ENCODE measurements at places on chromosomes 2 and 18. TPM values are rescaled to one million over a fixed set of nuclear protein-coding genes. Genes with fewer than 3 reads are reported as not detected.

SOWAHC gene
- total RNA-seq: 3.6 TPM

DNA sequence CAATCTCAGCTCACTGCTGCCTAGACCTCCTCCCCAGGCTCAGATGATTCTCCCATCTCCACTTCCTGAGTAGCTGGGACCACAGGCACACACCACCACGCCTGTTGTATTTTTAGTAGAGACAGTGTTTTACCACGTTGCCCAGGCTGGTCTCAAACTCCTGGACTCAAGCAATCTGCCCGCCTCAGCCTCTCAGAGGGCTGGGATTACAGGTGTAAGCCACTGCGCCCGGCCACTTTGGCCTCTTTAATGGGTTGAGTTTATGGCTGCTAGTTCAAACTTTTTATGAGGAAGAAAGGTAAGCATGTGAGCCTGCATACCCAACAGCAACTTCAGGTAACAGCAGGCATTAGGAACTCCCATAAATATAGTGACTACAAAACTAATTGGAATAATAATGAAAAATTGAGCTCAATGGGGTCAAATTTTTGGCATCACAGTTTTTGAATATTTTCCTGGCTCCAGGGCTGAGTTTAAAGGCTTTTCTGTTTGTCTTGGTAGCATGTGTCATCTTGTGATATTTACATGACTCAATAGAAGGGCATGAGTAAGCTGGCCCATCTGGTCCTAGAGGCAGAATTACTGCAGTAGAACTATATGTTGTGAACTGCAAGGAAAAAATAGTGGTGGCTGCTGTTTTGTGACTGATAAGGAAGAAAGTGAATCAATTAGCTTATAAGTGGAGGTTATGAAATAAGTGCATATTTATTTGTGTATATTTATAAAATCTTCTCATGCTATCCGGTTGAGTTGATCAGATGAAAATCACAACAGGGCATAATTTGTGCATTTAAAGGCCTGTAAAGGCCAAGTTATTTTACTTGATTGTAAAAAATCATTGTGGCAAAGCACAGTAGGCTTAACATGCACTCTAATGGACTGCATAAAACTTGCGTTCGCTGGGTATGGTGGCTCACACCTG, 24.8 kb downstream of the GALM start:
- peak overlapping the region; percentile 69 for H3K27ac ChIP-seq
- H3K4me1 ChIP-seq: peaks cover 12% of the 10 kb centered on the region
- no peaks in the 10 kb centered on the region for H3K27me3 ChIP-seq
- no peak overlapping the region for H3K4me3 ChIP-seq

KCNE4 gene
- total RNA-seq: not detected

DNA sequence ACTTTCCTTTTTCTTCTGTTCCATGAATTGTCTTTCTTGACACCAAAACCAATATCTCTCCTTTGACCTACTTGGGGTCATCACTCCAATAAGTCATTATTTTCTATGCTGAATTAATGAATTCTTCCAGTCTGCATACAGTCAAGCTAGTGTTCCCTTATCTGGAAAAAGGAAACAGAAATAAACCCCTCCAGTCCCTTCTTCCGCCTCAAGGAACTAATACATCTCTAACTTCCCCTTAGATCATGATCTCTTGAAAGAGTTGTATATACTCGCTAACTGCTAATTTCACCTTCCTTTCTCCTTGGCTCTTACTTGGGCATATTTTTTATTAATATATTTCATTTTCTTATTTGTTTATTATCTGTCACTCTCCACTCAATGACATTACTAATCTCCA, 7.3 kb upstream of the ARHGAP15 start:
- no peak overlapping the region for H3K4me3 ChIP-seq
- no peak overlapping the region for H3K27ac ChIP-seq
- no peaks in the 10 kb centered on the region for H3K36me3 ChIP-seq
- DNase-seq: no peak

- no peak overlapping the region for H3K27ac ChIP-seq
- peaks cover 3% of the 10 kb centered on the region for H3K27me3 ChIP-seq
- H3K36me3 ChIP-seq: no peaks in the 10 kb centered on the region
- no peak for DNase-seq
- H3K4me3 ChIP-seq: no peak overlapping the region
These were observed 45.7 kb downstream of the HRH4 start for GRCh38 chr18:24506175-24506574.

GRCh38 chr2:102114290-102114721, 28.2 kb upstream of the IL1R1 start:
- DNase-seq: peak; percentile 89
- H3K27ac ChIP-seq: no peak overlapping the region
- H3K27me3 ChIP-seq: no peaks in the 10 kb centered on the region

SMYD5 gene
- total RNA-seq: 23.4 TPM

DNA sequence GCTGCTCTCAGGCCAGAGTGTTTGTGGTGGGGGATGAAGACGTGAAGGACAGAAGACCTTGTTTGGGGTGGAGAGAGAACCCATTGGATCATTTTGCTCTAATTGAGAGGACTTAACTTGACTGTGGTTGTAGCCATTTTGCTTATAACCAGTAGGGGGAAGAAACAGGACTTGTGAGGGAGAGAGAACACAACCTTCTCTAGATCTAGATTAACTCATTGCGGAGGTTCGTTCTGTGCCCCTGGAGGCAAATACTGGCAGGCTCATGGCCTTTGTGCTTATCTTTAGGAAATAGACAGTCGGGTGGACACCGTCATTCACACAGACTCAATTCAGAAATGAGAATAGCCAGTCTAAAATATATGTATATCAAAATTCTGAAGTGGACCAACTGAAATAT, 147.0 kb upstream of the LHCGR start:
- H3K4me3 ChIP-seq: no peak overlapping the region
- no peaks in the 10 kb centered on the region for H3K36me3 ChIP-seq
- no peak overlapping the region for H3K27ac ChIP-seq

LRATD1 gene
- not detected for total RNA-seq

TLX2 gene
- total RNA-seq: not detected

- no peaks in the 10 kb centered on the region for H3K27me3 ChIP-seq
- no peak overlapping the region for H3K27ac ChIP-seq
- peaks cover 10% of the 10 kb centered on the region for H3K4me1 ChIP-seq
- H3K36me3 ChIP-seq: no peaks in the 10 kb centered on the region
- no peak overlapping the region for H3K4me3 ChIP-seq
These were observed 178.0 kb downstream of the MCFD2 start for GRCh38 chr2:46737577-46737976.

Measured in endothelial cell of umbilical vein (primary cell).